Vagina (tissue), 2 donors: ENCODE measurements at places on chromosomes 2 and 18. TPM values are rescaled to one million over a fixed set of nuclear protein-coding genes. Genes with fewer than 3 reads are reported as not detected.

DNA sequence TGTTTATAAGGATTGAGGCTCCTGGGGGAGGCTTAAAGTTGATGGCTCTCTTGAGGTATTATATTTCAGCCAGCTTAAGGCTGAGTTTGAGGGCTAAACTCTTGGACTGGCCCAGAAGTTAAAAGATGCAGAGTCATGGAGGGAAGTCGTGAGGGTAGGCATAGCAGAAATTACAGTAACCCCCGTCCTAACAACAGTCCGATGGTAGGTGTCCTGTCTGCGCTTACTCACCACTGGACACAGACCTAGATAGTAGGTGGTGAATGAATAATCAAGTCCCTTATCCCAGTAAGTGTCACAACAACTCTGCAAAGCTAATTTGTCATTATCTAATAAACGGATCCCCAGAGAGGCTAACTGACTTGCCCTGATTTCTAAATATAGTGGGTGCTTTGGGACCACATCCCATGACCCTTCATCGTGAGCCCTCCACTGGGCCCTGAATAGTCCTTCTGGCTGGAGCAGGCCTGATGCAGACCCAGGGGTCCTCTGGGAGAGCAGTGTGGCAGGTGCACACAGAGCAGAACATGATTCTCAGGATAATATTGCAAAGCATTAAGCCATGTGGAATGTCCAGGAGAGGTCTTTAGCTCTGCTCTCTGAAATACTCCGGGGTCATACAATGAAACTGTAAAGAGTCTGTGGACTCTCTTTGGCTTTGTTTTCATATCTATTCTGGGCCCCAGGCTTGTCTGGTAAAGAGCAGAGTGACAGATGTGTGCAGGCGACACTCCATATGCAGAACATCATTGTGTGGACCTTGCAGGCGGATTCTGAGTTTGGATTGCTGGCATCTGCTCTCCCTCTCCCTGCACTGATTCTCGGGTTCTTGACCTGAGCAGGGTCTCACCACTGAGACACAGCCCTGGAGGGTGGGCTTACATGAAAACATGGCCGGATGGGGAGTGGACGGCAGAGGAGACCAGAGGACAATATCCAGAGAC is 98.1 kb downstream of the RNF144A start:
- peak overlapping the region; percentile 80 for H3K27ac ChIP-seq
- no peak for DNase-seq

GRCh38 chr2:118812552-118812951 is 34.9 kb downstream of the EN1 start:
- H3K36me3 ChIP-seq = no peaks in the 10 kb centered on the region
- no peak overlapping the region for H3K27ac ChIP-seq
- H3K4me3 ChIP-seq = no peak overlapping the region
- H3K27me3 ChIP-seq = no peaks in the 10 kb centered on the region

- H3K27ac ChIP-seq = no peak overlapping the region
- no peaks in the 10 kb centered on the region for H3K27me3 ChIP-seq
- no peaks in the 10 kb centered on the region for H3K36me3 ChIP-seq
- DNase-seq = no peak
- no peak overlapping the region for H3K4me3 ChIP-seq
- no peaks in the 10 kb centered on the region for H3K4me1 ChIP-seq
Measured at GRCh38 chr2:116023026-116023425, 1580.6 kb downstream of the DPP10 start.

DNA sequence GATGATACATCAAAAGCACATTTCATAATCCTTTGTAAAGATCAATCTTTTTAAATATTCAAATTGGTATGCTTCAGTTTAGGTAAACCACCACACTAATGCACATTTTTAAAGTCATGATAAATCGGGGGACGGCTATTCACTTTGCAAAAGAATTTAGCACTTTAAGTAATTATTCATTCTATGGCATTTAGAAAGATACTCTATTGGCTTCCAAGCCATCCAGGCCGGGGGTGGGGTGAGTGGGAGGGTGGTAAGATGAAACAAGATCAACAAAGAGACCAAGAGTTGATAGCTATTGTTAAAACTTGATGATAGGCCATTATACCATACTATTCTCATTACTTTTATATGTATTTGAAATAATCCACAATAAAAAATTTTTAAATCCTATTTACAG is 41.0 kb downstream of the EPG5 start:
- no peak overlapping the region for H3K4me3 ChIP-seq
- no peak overlapping the region for H3K27ac ChIP-seq
- no peaks in the 10 kb centered on the region for H3K27me3 ChIP-seq
- H3K4me1 ChIP-seq = no peaks in the 10 kb centered on the region
- H3K36me3 ChIP-seq = peaks cover 63% of the 10 kb centered on the region

DNA sequence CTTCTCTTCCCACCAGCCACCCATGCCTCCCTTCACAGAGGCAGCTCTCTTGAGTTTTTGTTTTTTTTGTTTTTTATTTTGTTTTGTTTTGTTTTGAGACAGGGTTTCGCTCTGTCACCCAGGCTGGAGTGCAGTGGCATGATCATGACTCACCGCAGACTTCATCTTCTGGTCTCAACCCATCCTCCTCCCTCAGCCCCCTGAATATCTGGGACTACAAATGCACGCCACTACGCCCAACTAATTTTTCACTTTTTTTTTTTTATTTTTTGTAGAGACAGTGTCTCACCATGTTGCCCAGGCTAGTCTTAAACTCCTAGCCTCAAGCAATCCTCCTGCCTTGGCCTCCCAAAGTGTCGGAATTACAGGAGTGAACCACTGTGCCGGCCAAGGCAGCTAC is 161.4 kb downstream of the TRABD2A start:
- H3K36me3 ChIP-seq = no peaks in the 10 kb centered on the region
- no peak for DNase-seq
- H3K4me3 ChIP-seq = no peak overlapping the region
- no peaks in the 10 kb centered on the region for H3K27me3 ChIP-seq

The CFAP221 gene
- total RNA-seq = 3.9 TPM

The UPP2 gene
- total RNA-seq = not detected

The SULT1C4 gene
- 8.8 TPM for total RNA-seq

The KCNS3 gene
- 20.1 TPM for total RNA-seq

The RAB10 gene
- 135 TPM for total RNA-seq

The MPP4 gene
- total RNA-seq = 0.74 TPM

The CHN1 gene
- 9.6 TPM for total RNA-seq
